NCI-H524 (cell line): ENCODE measurements at places on chromosomes 1 and 21.
A peak's percentile ranks its signal among the peaks of the same experiment; 100 is the strongest.

- DNase-seq: no peak
These were observed 668 bp upstream of the PADI4 start for GRCh38 chr1:17307329-17307728.

DNA sequence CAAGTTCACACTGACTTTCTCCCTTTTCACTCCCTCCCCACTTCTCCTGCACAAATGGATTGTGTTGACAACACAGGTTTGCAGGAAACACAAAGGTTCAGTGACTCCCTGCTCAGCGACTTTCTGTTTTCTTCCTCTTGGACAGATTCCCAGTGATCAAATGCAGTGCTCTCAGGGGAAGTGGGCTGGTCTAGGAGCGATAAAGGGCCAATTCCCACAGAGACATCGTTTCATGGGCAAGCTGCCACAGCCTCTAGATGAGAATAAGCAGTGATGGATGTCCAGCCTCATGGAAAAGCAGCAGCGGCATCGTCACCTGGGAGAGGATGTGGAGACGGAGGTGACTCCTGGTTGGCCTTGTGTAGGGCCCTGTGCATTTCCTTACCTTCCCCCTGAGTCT is 30.6 kb downstream of the FYB2 start:
- no peak for DNase-seq

DNA sequence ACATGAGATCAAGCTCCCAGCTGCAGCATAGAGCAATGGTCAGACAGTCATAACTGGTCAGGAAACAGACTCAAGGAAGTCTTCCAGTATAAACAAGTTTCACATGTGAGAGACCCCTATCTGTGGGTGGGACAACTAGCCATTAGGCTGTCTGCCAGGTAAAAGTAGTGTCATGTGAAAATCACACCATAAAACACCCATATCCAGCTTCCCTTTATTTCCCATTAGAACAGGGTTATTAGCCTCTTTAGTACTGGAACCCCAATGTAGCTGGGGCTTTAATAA is 426.7 kb downstream of the KCNT2 start:
- DNase-seq: no peak

DNA sequence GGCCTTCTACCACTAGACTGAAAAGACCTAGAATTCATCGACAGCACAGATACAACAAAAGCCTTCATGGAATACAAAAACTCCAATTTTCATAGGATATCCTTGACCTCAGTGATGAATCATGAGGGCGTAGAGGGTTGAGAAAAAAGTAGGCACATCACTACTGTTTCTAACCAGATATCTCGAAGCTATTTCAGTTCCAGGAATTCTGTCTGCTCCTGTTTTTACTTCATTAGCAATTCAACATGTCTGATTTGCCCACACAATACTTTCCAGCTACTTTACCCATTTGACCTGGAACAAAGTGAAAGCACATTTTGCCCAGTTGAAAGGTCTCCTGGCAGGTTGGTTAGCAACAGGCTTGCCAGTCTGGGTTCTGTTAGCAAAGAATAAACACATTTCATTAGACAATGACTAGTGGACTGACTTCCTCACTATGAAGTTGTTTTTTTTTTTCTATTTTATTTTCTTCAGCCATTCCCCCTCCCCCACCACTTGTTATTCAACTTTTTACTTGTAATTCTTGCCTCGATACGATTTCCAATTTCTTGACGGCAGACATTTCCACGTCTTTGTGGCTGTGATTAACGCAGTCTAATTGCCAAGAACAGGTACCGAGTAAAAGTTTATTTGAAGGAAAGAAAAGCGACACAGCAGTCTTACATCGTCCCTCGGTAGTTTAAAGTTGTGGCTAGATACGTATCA is 4.0 kb upstream of the ZBTB18 start:
- peak; percentile 36 for DNase-seq

- DNase-seq: no peak
These were observed 122.0 kb upstream of the ADGRL2 start for GRCh38 chr1:81678779-81679178.

DNA sequence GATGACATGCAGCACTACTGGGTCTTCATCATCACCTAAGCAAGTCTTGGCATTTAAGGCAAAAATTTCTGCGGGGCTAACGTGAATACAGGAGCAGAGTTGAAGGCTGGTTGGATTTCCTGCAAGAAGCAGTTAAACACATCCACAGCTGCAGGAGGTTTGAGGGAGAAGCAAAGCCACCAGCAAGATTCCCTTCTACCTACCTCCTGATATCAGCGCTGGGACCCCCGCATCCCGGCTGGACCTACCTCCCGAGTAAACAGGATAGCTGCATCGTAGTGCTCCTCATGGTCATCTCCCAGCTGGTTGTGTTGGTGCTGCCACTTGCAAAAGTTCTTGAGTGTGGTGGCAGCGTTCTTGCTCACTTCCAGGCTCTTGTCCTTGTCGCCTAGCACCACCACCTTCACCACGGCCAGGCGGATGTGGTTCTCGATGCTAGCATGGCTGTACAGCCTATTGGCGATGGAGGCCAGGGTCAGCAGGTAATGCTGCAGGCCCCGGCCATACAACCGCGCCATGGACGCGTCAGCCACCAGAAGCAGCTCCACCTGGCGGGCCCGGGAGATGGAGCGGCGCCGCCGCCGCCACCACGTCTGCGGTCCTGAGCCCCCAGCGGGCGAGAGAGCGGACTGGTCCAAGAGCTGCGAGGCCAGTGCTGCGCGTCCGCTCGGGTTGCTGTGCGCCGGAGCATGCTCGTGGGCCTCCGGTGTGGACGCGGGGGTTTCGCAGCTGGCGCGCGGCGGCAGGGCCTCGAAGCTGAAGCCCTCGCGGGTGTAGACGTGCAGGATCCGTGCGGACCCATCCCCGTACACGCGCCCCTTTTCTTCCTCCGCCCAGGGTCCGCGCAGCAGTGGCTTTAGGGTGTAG is 1.6 kb downstream of the ADAMTS5 start:
- no peak for DNase-seq

GRCh38 chr1:48661726-48662463 is 114.8 kb downstream of the BEND5 start:
- DNase-seq: peak; percentile 92

DNA sequence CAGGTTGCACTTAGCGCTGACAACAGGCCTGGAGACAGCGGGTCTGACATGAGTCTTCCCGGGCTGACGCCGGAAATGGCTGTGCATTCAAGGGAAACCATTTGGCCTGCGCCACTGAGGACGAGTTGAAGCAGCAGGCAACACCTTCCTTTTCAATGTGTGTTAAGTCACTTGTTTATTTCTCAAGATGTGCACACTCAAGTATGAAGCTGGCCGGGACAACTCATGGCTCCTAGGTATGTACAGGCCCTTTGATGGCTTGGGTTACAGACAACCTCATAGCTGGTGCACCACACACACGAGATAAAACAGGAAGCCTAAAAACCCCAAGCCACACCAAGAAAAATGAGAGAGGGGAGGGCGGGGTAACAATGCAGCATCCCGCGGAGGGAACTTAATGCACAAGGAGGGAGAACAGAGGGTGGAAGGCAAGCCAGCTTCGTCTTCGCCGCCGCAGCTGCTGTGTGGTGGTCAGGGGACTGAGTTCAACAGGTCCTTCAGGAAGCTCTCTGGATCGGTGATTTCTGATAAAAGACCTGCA is 118.0 kb upstream of the IFFO2 start:
- no peak for DNase-seq

- DNase-seq: no peak
These were observed 155.1 kb upstream of the NRIP1 start for GRCh38 chr21:15219894-15220293.

GRCh38 chr1:116474921-116475849 is 95.6 kb downstream of the CD58 start:
- no peak for DNase-seq

- DNase-seq: no peak
These were observed 10.7 kb downstream of the H6PD start for GRCh38 chr1:9245230-9245619.

DNA sequence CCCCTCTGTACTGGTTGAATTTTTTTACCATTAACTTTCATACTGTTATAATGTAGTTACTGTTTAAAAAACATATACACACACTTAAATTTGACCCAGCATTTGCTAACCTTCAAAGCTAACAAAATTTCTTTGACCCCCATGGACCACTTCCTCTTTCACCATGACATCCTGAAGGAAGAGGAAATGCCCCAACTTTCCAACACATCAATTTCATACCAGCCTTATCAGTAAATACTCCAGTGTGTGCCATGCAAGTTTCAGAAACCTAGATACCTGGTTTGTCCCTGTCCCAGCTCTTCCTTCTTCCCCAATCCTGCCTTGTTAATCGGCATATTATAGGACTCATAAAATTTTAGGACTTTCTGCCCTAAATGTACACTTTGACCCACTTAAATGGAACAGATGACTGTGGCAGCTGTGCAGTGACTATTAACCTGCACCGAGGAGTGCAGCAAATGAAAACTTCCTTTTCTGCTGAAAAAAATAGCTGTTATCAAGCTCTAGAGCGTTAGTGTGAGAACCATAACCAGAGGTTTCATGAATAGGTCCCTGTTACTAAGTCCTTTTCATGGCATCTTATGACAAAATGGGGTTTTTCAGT is 54.1 kb downstream of the DTL start:
- DNase-seq: no peak

GRCh38 chr1:11441211-11441952 is 37.6 kb upstream of the DISP3 start:
- DNase-seq: no peak

DNA sequence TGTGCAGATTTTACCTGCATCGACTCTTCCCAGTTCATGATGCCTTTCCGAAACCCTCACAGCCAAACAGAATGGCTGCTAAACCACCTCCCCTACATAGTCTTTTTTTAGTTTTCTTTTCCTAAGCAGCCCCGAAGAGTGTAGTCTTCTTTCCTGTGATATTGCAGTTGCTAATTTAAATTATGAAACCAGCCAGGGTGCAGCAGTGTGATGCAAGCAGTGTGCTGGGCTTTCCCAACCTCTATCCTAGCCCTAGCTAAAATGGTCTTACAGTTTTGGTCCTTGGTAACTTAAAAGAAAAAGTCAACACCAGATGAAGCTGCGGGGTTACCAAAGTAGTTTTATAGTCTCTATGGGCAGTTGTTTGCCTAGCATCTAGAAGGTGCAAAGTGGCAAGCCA is 82.0 kb upstream of the GCLM start:
- DNase-seq: no peak

DNA sequence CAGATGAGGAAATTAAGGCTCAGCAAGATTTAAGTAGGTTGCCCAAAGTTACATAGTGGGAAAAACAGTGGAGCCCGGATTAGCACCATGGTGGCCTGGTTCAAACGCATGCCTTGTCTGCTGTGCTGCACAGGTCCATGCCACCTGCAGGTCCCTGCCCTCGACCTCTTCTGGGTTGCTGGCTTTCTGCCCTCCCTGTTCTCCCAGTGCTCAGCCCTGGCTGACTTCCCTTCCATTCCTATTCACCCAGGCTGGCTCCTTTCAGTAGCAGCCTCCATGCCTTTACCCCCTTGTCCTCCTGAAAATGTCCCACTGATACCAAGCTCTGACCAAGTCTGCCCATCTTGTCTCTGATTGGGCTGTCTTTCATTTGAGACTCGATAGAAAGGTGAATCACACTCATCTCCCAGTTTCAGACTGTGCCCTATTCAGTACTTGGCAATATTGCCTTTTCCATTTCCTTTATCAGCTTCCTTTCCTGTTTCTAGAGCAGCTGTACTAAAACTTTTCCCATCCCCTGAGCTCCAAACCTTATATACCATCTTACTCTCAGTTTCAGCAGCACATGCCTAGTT is 75.8 kb downstream of the ST3GAL3 start:
- no peak for DNase-seq

GRCh38 chr1:150905301-150905700 is 18.4 kb downstream of the CTXND2 start:
- no peak for DNase-seq

DNA sequence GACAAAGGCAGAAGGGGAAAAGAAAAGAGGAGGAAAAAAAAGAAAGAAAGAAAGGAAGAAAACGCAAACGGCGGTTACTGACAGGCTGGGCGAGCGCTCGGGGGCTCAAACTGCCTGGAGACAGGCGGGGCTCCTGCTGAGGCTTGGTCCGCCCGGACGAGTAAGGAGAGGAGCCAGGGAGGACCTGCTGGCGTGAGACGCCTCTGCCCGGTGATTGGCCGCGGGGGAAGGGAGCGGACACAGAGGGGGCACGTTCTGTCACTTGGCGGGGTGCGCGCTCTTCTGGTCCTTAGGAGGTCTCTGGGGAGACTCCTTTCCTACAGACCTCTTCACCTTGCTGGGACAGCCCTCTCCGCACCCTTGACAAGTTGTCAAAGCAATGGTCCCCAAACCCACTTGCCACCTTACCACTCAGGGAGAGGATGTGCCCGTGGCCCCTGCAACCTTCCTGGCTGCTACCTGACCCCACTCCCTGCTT is 791 bp upstream of the PIK3R3 start:
- peak; percentile 92 for DNase-seq

GRCh38 chr1:203163891-203164635 is 11.6 kb downstream of the MYBPH start:
- DNase-seq: no peak

- DNase-seq: peak; percentile 40
These were observed 42.9 kb downstream of the ATP1A1 start for GRCh38 chr1:116415699-116416533.

GRCh38 chr1:151312411-151312810 is 14.8 kb downstream of the PI4KB start:
- no peak for DNase-seq

GRCh38 chr1:6652986-6653385 is 28.3 kb downstream of the THAP3 start:
- DNase-seq: no peak

GRCh38 chr21:45988366-45989347 is 7.1 kb downstream of the COL6A1 start:
- no peak for DNase-seq

DNA sequence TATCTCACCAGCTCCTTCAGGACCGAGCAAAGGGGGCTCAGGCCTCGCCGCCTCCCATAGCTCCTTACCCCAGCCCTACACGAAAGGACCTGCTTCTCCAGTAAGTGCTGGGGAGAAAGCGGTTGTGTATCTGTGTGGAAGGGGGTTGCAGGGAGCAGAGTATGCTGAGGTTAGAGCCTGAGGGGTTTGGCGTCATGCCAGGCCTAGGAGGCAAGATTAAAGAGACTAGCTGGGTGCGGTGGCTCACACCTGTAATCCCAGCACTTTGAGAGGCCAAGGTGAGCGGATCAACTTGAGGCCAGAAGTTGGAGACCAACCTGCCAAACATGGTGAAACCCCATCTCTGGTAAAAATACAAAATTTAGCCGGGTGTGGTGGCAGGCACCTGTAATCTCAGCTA is 14.1 kb upstream of the RASSF5 start:
- no peak for DNase-seq

DNA sequence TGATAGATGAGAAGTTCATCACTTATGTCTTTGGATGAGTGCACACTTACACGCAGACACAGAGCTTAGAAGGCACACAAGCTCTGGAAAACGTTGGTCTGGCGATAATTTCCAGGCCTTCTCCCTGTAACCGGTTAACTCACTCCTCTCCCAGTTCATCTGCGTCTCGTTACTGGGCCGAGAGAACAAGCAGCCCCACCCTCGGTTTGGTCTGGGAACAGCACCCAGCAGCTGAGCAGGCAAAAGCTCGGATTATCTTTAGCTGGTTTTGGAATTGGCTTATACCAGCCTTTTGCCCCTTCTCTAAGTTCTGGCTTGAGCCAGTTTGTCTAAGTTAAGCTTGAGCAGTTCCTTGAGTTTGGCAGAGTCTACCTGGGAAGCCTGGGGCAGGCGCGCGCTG is 27.3 kb upstream of the COL6A1 start:
- peak; percentile 63 for DNase-seq
